ENCODE measurements at places on chromosomes 11 and 22.
A peak's percentile ranks its signal among the peaks of the same experiment; 100 is the strongest.

GRCh38 chr22:47596176-47596690 lies 833.8 kb downstream of the TBC1D22A start:
- DNase-seq, result no peak

- peak; percentile 48 for DNase-seq
Observed at GRCh38 chr22:30863081-30863833, 105.3 kb downstream of the MORC2 start.

DNA sequence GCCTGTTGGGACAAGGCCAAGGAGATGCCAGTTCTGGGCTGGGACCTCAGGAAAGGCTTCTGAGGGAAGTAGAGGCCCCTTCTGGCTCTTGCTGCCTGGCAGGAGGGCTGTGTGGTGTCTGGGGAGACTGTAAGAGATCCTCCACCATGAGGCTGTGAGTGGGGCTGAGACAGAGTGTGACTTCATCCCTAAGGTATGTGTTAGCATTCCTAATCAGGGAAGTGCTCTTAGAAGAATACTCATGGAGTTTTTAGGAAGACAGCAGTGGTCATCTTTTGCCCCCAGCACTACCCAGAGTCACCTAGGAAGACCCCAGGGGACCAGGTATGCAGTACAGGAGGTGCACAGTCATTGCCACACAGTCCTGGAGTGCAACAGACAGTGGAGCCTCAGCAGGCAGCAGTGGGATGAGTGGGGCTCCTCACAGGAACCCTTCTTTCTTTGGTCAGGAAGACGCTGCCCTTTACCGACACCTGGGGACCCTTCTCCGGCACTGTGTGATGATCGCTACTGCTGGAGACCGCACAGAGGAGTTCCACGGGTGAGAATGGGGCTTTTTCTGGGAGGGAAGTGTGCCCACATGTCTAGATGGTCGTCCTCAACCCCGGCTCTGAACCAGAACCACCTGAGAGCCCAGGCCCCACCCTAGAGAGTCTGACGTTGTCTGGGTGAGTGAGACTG lies 2.8 kb downstream of the RIC8A start:
- DNase-seq, result peak; percentile 45

DNA sequence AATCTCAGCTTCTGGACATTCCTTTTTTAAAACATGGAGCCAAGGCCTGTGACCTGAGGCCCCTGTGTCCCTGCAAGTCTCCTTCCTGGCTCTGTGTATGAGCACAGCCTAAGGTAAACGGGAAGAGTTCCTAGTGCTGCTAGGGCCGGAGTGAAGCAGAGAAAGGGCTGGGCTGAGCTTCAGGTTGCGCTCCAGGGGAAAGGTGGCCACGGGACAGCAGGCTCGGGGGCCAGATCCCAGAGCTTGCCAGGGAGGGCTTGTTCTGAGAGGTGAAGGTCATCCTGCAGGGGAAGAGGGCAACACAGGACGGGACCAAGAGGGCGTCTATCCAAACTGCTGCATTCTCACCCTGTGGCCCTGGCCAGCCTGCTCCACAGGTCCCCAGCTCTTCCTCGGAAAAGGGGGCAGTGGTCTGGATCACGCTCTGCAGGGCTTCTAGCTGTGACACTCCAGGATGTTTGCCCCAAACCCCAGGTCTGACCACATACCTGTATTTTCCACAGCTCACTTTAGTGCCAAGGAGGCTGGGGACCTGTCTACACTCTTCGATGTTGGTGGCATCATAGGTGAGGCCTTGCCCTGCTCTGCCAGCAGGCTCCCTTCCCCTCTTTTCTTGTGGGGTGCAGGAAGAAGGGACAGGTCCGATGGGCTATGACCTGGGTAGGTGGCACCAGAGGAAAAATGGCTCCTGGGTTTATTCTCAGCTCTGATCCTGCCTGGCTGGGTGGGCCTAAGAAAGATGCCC lies 20.4 kb downstream of the SLC37A2 start:
- DNase-seq, result no peak

DNA sequence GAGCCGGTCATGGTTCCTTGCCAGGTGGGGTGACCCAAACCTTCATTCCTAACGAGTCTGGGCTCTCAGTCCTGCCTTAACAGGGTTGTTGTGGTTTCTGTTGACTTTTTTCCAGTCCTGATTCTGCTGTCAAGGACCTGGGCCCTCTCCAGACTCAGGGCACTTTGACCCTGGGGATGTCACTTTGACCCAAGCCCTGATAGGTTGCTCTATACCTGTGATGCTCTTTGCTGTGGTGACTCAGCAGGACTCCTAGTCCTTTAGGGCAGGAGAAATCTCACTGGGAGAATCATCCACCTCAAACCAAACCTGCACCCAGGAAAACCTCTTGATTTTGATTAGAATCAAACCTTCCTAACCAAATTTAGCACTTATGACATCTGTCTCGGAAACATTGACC lies 20.5 kb upstream of the MPPED1 start:
- no peak for DNase-seq
